ENCODE measurements at places on chromosomes 1 and 21.

DNA sequence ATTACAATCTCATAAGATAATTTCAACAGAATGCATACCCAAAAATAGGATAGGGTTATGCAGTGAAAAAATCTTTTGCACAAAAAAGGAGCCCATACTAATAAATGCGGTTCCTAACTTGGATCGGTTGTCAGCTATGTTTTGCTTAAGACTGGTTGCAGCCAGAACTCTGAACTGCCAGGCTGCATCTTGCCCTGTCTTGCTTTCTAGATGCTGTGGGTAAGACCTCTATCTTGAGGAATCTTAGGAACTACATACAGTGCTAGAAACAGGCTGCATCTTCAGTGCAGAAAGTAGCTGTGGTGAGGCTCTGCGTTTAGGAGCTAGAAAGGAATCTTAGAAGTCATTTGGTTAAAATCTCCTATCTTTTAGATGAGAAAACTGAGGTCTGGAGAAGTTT is 45.6 kb upstream of the PLA2G4A start:
- ATAC-seq = peak; percentile 79

- no peak for ATAC-seq
Observed at GRCh38 chr1:75980972-75981897, 49.0 kb upstream of the ASB17 start.

DNA sequence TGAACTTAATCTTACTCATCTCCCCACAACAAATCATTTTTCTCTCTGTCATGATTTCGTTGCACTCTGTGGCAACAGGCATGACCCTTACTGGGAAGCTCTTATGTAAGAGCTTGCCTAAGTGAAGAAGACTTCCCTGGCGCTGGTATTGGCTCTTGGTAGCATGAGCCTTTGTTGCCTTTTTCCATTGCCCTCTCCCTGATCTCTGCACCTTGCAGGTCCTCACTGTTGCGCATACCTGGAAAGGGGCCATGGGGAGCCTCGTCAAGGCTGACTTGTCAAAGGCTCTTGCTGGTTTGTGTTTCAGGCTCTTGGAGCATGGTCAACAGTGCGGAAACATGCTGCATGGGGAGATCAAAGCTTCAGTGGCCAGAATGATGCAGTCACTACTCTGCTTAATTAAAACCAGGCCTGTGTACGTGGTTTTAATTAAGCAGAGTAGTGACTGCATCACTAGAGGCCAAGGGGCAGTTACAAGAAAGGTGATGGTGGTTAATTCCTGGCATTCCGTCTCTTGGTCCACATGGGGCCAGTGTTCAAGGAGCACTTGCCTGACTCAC is 141.3 kb downstream of the SPATA46 start:
- ATAC-seq = no peak

DNA sequence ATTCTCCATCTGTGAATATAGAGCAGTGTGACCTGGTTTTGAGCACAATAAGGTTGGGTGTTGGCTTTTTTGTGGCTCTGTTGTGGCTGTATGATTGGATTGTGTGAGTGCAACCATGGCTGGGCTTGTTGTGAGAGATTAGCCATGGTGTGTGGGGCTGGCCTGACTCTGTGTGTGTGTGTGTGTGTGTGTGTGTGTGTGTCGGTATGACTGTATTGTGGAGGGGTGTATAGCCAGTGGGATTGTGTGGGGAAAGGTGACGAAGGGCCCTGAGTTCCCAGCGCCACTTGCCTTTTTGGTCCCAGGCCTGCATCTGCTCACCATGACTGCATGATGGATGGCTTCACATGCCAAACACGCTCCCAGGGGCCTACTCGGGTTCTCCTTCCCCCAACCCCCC is 5.9 kb upstream of the SLC6A9 start:
- peak; percentile 6 for ATAC-seq

DNA sequence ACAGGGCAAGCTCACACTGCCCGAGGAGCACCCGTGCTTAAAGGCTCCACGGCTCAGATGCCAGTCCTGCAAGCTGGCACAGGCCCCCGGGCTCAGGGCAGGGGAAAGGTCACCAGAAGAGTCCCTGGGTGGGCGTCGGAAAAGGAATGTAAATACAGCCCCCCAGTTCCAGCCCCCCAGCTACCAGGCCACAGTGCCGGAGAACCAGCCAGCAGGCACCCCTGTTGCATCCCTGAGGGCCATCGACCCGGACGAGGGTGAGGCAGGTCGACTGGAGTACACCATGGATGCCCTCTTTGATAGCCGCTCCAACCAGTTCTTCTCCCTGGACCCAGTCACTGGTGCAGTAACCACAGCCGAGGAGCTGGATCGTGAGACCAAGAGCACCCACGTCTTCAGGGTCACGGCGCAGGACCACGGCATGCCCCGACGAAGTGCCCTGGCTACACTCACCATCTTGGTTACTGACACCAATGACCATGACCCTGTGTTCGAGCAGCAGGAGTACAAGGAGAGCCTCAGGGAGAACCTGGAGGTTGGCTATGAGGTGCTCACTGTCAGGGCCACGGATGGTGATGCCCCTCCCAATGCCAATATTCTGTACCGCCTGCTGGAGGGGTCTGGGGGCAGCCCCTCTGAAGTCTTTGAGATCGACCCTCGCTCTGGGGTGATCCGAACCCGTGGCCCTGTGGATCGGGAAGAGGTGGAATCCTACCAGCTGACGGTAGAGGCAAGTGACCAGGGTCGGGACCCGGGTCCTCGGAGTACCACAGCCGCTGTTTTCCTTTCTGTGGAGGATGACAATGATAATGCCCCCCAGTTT is 1.3 kb downstream of the CELSR2 start:
- no peak for ATAC-seq

DNA sequence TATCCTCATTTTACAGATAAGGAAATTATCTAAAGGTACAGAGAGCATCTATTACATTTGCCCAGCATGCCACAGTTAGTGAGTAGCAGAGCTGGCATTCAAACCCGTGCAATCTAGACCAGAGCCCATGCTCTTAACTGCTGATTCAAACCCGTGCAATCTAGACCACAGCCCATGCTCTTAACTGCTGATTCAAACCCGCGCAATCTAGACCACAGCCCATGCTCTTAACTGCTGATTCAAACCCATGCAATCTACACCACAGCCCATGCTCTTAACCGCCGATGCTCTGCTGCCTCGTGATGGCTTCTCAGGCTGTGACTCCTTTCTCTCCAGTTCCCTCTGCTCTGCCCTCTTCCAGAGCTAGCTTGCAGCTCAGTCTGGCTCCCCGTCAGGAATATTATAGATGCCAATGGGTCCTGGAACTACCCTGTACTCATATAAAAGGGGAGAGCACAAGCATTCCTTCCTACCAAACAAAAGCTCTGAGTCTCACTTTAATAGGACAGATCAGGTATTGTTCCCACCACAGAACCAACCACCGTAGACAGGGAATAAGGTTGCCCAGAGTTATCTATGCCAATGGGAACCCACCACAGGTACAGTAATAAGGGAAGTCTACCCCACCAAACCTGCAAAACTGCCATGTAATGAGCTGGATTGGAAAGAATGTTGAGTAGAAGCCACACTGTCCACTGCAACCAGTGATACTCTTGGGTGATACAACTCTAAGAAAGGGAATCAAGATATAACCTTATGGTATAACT is 78.4 kb downstream of the SMYD3 start:
- peak; percentile 91 for ATAC-seq

GRCh38 chr1:91651243-91651642 is 150.6 kb downstream of the CDC7 start:
- no peak for ATAC-seq

DNA sequence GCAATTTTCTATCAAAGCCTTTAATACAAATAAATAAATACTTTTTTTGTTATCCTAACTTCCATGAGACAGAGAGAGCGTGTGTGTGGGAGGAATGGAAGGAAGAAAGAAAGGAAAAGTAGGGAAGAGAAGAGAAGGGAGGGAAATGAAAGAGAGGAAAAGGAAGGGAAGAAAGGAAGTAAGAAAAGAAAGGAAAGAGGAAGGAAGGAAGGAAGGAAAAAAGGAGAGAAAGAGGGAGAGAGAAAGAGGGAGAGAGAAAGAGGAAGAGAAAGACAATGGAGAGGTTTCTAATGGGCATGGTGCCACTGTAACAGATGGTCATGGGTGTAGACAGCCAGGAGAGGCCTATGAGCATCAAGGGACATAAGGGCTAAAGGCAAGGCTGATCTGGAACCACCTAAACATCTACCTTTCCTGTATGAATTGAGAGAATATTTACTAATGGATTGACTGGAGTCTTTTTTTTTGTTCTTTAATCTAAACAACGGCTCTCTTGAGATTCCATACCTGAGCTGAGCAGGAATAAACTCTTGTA is 234.9 kb downstream of the PTPRC start:
- no peak for ATAC-seq

- ATAC-seq = no peak
Observed at GRCh38 chr21:38083535-38083934, 167.3 kb upstream of the KCNJ6 start.

DNA sequence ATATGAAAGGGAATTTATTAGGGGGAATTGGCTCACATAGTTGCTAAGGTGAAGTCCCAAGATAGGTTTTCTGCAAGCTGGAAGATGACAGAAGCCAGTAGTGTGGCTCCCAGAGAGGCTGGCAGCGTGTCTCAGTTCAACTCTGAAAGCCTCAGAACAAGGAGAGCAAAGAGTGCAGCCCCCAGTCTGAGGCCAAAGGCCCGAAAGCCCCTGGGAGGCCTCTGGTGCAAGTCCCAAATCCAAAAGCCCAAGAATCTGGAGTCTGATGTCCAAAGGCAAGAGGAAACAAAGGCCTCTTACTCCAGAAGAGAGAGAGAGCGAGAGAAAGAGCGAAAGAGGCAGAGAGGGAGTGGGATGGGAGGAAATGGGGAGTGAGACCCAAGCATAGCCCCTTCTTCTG is 18.3 kb downstream of the KCNA2 start:
- ATAC-seq = no peak
